ENCODE measurements at places on chromosomes 11 and 22.

- DNase-seq = no peak
Measured at GRCh38 chr22:46274381-46274780, 6.6 kb downstream of the TTC38 start.

DNA sequence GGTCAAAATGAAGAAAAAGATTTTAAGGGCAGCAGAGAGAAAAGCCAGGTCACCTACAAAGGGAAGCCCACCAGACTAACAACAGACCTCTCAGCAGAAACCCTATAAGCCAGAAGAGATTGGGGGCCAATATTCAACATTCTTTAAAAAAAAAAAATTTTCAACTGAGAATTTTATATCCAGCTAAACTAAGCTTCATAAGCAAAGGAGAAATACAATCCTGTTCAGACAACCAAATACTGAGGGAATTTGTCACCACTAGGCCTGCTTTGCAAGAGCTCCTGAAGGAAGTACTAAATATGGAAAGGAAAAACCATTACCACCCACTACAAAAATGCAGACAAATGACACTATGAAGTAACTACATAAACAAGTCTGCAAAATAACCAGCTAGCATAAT, 13.1 kb downstream of the PATE4 start:
- DNase-seq = no peak

DNA sequence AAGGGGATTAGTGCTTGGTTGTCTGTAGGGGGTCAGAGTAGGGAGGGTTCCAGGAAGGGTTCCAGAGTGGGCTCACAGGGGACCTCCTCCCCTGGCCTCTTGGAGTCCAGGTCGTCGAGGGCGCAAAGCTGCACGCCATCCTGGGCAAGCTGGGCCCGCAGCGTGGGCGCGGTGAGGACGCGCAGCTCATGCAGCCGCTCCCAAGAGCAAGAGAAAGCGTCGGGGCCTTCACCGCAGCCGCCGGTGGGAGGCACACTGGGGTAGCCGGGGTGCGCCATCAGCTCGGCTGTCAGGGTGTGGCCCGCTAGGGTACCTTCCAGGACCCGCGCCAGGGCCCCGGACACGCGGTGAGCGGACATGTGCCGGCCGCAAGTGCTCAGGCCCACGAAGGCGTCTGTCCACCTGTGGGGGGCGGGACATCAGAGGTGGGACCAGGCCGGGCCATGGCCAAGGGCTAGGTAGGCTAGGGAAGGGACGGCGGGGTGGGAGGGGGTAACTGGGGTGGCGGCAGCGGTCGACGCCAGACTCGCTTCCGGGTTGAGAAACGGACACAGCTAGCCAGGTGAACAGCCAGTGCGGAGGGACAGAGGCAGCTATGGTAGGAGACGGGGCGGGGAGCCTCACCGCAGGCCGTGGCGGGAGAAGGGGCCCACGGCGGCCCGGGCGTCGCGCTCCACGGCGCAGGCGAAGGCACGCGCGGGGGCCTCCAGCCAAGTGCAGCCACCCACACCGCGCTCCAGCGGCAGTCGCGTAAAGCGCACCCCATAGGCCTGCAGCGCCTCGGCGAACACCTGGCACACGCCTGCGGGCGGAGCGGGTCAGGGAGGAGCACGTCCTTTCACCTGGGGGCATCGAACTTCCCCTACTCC, 1.2 kb downstream of the YDJC start:
- DNase-seq = no peak

DNA sequence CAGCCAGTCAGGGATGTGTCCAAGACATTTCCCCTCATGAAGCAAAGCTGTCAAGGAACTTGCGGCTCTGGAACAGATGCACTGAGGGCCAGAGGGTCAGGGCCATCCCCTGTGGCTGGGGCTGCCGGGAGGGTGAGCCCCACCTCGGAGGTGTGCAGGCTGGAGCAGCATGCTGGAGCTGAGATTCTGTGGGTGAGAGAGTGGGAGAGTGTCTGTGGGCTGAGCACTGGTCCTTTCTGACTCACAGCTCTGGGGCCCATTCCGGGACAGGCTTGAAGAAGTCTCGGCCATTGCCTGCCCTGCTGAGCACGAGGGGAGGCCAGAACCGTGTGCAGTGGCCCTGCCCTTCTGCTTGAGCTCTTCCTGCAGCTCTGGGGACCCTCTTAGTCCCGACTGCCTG, 2.1 kb downstream of the OMP start:
- DNase-seq = no peak

GRCh38 chr11:124240621-124241397, at the start of gene OR8G1:
TSS of gene OR8G1 (plus strand) at chr11:124241095. CDS start at chr11:124249676, 8,581 bp downstream.
- no peak for DNase-seq

DNA sequence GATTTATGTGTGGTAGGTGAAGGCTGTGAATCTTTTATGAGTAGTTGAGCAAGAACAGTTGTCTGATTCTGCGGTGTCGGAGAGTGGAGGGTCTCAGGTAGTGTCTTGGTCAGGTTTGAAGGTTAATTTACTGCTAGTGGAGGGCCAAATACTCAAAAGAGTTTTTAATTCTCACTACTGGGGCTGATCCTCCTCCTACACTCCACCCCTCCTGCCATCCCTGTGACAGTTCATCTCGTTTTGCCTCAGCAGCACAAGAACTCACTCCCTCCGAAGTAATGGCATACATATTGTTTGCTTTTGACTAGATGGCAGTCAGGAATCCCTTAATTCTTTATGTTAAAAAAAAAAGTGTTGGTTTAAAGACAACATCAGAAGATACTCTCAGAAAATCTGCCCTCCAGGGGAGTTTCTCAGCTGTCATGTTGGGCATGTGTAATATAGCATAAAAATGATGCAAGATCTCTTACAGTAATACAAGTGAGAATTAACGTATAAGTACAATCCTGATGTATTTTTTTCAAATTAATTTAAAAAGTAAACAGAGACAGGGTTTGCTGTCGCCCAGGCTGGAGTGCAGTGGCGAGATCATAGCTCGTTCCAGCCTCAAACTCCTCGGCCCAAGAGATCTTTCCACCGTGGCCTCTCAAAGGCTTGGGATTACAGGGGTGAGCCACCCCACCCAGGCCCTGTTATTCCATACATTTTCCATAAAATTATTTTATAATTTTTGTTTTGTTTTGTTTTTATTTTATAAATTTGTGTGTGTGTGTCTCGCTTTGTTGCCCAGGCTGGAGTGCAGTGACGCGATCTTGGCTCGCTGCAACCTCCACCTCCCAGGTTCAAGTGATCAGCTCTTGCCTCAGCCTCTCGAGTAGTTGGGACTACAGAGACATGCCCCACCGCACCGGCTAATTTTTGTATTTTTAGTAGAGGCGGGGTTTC, 1.3 kb downstream of the FAR1 start:
- no peak for DNase-seq

DNA sequence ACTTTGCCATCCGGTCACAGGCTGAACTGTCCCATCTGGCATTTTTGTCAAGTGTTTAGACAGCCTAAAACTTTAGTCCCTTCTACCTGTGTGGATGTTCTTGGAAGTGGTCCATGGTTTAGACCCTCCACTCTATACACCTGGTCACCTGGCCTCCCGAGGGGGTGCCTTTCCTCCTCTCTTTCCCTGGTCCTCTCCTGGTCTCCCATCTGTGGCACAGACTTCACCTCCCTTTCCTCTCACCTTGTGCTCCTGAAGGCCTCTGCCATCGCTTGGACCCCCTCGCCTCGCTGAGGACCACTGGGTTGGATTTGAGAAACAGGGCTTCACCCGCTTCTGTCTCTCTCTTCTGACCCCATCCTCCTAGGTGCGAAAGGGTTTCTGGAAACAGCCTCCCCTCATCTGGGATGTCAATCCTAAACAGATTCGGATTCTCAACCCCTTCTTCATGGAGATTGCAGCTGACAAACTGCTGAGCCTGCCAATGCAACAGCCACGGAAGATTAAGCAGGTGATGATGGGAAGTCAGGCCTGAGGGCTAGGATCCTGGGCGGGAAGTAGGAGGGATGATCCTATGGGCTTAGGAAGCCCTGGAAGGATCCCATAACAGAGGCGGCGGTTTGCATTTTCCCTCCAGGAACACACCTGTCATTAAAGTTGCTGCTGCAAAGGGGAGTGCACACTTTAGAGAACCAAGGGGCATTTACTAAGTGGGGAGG, 53.6 kb downstream of the ST3GAL4 start:
- no peak for DNase-seq
